Myocyte (in vitro differentiated cells): ENCODE measurements at places on chromosomes 16 and 17. TPM values are rescaled to one million over a fixed set of nuclear protein-coding genes. Genes with fewer than 3 reads are reported as not detected.

- DNase-seq: peak; percentile 44
Measured at GRCh38 chr16:79651363-79651762, 50.8 kb upstream of the MAF start.

DNA sequence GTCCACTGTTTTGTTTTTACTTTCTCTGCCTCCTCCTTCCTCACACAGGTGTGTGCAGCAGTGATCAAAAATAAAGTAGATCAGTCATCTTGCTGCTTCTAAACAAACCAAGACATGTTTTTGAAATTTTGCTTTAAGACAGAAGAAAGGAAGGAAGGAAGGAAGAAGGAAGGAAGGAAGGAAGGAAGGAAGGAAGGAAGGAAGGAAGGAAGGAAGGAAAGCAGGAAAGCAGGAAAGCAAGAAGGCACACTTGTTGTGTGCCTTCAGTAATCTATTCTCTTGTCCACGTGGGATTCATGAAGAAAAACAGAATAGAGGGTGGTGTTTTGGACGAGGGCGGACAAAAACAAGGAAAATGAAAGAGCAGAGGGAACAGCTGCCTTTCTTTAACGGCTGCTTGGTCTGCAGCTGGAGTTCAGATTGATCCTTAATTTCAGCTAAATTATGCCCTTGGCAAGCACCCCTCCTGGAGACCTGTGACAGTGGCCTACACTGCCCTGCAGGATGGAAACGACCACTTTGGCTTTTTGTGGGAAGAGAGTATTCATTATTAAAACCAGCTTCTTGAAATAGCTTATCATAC is 188.5 kb upstream of the IRX3 start:
- no peak for DNase-seq

DNA sequence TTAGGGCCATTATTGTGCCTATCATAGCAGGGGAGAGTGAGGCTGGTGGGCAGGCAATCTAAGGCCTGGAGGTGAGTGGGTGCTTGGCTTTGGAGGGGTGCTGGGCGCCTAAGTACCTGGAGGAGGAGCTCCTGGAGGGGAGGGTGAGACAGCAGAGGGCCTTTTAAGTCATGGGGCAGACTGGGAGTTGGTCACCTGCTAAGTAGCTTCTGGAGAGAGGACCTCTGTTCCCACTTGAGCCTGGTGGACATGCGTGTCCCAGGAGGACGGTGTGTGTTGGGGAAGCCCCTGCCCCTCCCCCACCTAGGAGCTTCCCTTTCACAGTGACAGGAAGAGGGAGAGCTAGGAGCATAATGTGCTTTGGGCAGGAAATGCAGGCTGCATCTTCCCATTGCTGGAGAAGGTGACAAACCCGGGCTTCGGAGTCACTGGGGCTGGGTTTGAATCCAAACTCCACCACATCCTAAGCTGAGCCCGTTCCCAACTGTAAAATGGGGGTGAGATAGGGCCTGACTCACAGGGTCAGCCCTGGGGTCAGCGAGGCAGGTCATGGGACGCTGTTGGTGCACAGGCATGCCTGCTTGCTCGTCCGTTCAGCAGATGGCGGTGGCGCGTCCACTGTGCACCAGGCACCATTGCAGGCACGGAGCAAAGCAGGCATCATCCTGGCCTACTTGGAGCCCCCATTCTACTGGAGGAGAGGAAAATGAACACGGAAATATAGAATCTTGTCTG is 37.9 kb downstream of the CMIP start:
- DNase-seq: no peak

DNA sequence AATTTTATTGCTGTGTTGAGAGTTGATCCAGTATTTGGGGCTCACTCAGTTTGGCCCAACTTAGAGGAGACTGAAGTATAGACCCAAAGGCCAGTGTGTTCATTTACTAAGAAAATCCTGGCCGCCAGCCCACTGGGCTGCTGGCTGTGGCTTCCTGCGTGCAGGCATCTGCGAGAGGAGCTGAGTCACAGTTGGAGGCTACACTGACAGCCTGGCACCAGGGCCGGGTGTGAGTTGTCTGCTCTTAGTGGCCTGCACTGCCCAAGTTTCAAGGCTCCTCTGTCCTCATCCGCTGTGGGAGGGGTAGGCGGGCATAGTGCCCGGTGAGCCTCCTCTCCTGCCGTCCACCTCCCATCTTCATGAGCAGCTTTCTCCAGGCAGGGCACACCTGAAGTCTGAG is 54.2 kb downstream of the PLD6 start:
- DNase-seq: peak; percentile 97

- peak; percentile 99 for DNase-seq
Measured at GRCh38 chr17:48045316-48046001, 2.7 kb upstream of the NFE2L1 start.

DNA sequence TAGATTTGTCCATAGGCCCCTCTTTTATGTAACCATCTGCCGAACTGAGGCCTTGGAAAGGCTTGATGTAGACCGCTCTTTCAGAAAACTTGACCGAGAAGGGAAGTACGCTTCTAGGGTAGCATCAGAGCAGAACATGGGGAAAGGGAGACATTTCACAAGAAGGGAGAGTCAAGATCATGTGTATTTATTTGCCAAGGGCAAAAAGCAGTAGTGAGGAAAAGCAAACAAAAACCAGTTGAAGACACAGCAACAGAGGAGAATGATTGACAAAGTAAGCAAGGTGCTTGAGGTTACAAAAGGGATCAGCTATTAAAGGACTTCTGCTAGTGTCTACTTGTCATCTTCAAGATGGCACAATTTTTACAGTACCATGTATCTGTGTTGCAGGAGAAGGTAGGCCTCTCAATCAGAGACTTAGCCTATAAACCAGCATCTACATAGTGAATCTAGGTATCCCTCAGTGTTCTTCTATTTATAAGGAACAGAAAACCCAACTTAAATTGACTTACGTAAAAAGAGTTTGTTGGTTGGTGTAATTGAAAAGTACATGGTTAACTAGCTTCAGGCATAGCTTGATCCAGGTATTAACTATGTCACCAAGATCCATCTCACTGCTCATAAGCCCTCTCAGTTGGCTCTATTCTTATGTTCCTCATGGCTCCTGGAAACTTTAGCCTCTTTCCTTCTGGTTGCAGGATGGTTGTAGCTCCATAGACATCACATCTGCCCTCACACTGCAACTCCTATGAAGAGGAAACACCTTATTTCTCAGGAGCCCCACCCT is 288.4 kb downstream of the IRX3 start:
- DNase-seq: no peak

DNA sequence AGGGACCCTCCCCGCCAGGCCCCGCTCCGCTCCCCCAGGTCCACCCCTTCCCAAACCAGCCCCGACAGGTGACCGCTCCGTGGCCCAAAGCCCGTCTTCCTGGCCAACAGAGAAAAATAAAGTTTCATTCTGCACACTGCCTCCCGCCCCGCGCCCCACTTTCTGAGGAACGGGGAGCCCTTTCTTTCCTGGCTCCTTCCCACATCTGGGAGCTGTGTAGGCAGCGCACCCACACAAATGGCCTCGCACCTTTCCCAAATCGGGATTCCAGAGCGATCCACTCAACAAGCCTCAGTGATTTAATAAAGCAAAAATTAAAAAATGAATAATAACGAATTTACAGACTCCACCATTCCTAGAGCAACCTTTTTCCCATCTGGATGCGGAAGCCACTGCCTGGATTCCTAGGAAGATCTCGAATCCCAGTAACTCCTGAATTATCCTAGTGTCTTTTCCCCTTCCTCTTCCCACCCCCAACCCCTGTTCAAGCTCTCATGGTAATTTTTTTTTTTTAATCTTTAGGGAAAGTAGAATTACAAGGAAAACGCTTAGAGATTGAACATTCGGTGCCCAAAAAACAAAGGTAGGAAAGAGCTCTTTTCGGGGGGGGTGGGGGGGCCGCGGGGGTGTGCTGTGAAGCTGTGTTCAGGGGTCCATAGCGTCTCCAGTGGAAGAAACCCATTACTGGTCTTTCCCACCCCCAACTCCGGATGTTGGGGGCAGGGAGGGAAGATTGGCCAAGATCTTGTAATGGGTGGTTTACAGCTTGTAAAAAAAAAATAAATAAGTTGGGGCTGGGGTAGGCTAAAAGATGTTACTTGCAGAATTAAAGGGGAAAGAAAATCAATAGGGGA is 1.6 kb downstream of the IGF2BP1 start:
- DNase-seq: no peak

DNA sequence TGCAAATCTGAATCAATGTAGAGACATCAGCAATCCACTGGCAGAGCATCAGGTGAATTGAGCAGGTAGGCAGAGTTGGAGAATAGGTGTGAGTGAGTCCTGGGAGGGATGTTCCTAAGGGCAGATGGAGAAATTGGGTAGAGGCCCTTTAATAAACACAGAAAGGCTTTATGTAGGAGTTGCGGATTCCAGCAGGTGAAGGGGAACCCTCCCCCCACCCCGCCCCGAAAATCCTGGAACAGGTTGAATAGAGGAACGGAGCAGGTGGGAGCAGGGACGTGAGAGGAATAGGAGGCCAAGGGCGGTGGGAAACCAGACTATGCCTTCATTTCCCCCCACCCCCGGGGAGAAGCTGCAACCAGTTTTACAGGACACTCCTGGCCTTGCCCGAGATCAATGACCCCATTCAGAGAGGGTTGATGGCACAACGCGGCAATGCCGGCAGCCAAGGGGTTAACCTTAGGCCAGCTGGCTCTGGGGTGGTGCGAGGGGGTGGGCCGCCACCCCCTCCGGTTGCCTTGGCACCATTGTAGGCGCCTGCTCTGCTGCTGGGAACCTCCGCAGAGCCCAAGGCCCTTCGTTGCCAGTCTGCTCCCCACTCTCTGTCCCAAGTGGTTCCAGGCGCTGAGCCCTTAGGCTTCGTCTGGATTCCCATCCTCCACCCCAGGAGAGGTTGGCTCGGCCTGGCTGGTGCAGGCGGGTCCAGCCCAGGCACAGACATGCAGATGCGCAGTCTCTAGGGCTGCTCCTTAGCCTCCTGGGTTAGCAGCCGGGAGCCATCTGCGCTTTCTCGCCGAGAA is 814 bp upstream of the RUNDC3A start:
- peak; percentile 55 for DNase-seq

DNA sequence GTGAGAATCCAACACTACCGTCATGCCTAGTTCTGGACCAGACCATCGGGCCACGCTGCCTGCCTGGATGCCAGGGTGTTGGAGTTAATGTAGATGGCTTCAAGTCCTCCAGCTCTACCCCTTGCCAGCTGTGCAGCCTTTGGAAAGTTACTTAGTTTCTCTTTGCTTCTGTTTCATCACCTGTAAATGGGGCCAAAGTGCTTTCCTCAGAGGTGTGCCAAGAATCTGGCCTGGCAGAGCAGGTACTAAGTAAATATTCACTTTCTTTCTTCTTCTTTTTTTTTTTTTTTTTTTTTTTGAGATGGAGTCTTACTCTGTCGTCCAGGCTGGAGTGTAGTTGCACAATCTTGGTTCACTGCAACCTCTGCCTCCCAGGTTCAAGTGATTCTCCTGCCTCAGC is 159.5 kb upstream of the RPL38 start:
- no peak for DNase-seq

DNA sequence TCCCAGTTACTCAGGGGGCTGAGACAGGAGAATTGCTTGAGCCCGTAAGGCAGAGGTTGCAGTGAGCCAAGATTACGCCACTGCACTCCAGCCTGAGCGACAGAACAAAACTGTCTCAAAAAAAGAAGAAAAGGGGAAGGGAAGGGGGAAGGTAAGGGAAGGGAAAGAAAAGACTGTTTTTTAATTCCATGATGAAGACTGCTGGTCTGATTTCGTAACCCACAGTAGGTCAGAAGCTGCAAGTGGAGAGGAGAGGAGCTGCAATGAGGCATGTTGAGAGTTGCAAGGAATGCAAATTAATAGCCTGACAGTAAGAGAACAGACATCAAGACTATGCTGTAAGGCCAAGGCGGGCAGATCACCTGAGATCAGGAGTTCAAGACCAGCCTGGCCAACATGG is 33.3 kb downstream of the HELZ start:
- DNase-seq: no peak

PPL gene
- total RNA-seq: 5.9 and 25.4 TPM in 2 replicates

CCR7 gene
- total RNA-seq: 0.05 TPM in 1 of 2 replicates, not detected in the other

KRTAP4-6 gene
- not detected in 2 replicates for total RNA-seq

ZP2 gene
- total RNA-seq: not detected in 2 replicates

IL17C gene
- total RNA-seq: not detected in 2 replicates

CLTC gene
- total RNA-seq: 338 and 354 TPM in 2 replicates
